ENCODE measurements at places on chromosomes 2 and 18.

GRCh38 chr2:120613742-120614571, 121.7 kb upstream of the GLI2 start:
- DNase-seq = no peak

- DNase-seq = no peak
Observed at GRCh38 chr18:24534737-24535136, 74.3 kb downstream of the HRH4 start.

- no peak for DNase-seq
Observed at GRCh38 chr2:160609346-160609745, 115.7 kb upstream of the RBMS1 start.

DNA sequence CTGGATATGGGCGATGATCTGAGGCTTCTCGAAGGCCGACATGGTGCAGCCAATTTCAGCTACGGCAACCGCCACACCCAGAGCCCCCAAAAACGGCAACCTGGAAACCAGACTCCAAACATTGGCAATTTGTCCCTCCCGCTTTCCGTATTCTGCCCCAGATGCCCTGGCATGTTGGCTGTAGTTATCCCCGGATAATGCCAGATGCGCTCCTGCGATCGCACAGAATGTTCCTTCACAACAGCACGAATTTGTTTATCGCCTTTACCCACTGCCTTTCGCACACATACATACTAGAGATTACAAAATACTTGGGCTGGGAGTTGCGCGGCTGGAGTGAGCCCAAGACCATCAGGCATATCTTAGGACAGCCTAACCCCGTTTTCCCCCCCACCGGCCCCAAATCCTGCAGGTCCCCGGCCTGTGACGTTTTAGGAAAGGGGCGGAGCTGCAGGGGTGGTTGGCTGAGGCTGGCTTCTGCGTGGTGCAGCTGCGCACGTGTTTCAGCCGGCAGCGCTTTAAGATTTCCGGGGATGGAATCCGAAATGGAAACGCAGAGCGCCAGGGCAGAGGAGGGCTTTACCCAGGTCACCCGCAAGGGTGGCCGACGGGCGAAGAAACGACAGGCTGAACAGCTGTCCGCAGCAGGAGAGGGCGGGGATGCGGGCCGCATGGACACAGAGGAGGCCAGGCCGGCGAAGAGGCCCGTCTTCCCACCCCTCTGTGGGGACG, at the start of gene PNO1:
Gene PNO1 (plus strand): TSS at position 487 of the 732 bp plus-strand sequence. CDS start 47 bp downstream, at position 534.
- peak; percentile 96 for DNase-seq

- no peak for DNase-seq
Observed at GRCh38 chr2:155841442-155841841, 491.1 kb downstream of the NR4A2 start.

DNA sequence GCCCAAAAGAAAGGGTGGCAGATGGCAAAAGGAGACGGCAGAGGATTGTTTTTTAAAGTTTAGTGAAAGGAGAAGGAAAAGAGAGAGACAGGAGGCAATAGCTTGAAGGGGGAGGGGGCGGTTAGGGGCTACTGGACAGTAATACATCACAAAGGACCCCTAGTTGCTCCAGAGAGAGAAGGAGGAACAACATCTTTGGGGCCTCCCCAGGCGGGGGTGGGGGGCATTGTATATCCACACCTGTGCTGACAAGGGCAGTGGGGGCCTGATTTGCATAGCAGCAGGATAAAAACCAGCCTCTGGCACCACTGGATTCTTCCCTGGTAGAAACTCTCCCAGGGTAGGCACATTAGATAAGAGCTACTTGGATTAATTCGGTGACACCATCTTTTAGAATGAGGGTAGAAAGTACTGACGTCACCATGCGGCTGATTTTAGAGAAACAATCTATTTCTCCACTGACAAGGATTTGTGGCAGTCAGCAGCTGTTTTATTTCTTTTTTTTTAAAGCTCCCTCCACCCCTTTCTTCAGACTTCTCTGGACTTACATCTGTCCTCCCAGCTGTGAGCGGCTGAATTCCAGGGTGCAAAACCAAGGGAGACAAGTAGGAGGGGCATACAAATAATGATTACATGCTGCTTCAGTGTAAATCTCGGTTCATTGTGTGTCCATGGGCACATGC, 199.8 kb upstream of the NRP2 start:
- no peak for DNase-seq

- DNase-seq = no peak
Observed at GRCh38 chr2:85954590-85955458, 66.0 kb upstream of the ST3GAL5 start.

DNA sequence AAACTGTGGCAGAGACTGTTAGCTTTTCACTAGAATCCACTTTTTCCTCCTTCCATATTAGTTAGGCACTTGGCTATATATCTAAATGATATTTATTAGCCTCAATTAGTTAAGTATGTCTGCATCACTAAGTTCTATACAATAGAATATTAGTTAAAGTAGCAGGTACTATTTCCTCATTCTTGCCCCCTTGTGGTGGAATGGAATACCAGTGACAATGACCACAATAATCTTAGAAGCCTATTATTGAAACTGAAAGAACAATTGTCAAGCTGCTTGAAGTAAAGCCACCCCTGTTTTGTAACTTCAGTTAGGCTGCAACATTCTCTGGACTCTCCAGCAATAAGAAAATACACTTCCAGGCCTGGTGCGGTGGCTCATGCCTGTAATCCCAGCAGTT, 476.3 kb upstream of the VWC2L start:
- DNase-seq = no peak

DNA sequence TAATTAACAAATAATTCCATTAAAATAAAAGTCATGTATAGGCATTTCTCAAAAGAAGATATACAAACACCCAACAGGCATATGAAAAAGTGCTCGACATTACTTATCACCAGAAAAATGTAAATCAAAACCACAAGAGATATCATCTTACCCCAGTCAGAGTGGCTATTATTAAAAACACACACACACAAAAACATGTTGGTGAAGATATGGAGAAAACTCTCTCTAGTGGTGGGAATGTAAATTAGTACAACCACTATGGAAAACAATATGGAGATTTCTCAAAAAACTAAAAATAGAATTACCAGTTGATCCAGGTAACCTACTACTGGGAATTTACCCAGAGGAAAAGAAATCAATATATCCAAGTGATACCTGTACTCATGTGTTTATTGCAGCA, 966.3 kb upstream of the POU3F3 start:
- no peak for DNase-seq

- DNase-seq = no peak
Observed at GRCh38 chr18:3212657-3213056, 7.1 kb downstream of the MYOM1 start.

GRCh38 chr2:86623043-86623493, 597 bp downstream of the RNF103 start:
- no peak for DNase-seq

DNA sequence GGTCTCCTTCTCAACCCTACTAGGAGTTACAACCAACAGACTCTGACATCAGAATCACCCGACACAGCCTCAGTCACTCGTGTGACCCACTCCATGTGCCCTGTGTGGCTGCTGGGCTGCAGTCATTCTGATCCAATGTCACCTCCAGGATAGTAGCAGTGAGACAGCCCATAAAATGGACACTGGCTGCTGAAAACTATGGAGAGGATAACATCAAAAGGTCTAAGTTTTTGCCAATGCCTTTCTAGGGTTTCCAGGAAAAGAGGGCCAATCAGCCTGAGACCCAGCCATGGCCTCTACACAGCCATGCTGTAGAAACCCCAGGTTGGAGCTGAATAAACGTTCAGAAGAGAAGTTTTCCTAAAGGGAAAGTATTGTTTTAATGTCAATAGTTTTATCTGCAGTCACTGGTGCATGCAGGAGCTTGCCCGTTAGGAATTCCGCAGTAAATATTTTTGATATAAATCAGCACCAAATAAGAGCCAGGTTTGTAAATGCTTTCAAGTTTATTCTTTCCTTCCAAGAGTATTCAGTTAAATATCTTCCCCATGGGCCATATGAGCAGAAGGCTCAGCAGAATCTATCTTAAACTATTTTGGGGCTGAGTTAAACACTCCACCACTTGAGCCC, 92.2 kb upstream of the PID1 start:
- no peak for DNase-seq

- no peak for DNase-seq
Observed at GRCh38 chr2:17821535-17822444, 5.5 kb downstream of the MSGN1 start.

GRCh38 chr2:171390941-171391516, 42.8 kb downstream of the METTL8 start:
- DNase-seq = no peak

GRCh38 chr2:46309052-46309953, 12.1 kb downstream of the EPAS1 start:
- DNase-seq = no peak

GRCh38 chr2:35501076-35501475, 854.5 kb upstream of the CRIM1 start:
- no peak for DNase-seq

- no peak for DNase-seq
Observed at GRCh38 chr2:153143540-153143939, 335.0 kb downstream of the RPRM start.

GRCh38 chr18:6401687-6402086, 13.0 kb downstream of the L3MBTL4 start:
- DNase-seq = no peak

GRCh38 chr2:48016225-48017019, 110.1 kb upstream of the FBXO11 start:
- DNase-seq = no peak

- no peak for DNase-seq
Observed at GRCh38 chr2:200300065-200300464, 6.4 kb upstream of the SPATS2L start.

DNA sequence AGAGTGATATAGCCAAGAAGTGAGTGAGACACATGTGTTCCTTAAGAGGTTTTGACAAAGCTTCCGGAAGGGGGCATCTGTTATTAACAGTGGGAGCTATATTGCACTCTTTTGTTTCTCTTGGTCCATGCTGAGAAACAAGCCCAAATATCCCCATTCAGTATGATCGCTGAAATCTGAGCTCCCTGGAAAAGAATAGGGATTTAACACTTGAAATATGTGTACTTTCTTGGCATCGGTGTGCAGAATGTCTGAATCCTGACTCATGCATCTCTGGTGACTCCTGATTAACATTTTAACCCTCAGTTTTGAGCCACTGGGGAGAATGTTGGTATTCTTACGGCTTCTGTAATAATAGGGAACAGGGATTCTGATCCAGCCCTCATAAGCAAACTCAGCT, 448.1 kb downstream of the TSN start:
- DNase-seq = no peak

GRCh38 chr2:134375935-134376334, 122.1 kb downstream of the MGAT5 start:
- no peak for DNase-seq

DNA sequence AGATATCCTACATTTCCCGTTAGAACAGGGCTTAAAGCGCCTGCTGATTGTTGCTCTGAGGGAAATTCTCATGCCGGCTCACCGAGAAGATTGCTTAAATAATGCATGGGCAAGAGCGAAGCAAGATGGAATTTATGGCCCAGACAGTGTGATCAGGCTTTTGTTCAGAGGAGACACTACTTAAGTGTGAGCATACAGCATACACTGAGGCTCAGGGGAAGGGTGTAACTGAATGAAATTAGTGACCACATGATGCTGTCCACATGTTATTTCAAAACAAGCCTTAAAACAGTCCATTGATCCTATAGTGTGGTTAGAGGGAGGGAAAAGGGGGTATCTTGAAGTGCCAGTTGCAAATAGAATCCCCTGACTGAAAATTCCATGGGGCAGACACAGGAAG, 125.5 kb downstream of the RAPGEF4 start:
- no peak for DNase-seq

- no peak for DNase-seq
Observed at GRCh38 chr2:17717666-17718065, 35.9 kb downstream of the SMC6 start.

DNA sequence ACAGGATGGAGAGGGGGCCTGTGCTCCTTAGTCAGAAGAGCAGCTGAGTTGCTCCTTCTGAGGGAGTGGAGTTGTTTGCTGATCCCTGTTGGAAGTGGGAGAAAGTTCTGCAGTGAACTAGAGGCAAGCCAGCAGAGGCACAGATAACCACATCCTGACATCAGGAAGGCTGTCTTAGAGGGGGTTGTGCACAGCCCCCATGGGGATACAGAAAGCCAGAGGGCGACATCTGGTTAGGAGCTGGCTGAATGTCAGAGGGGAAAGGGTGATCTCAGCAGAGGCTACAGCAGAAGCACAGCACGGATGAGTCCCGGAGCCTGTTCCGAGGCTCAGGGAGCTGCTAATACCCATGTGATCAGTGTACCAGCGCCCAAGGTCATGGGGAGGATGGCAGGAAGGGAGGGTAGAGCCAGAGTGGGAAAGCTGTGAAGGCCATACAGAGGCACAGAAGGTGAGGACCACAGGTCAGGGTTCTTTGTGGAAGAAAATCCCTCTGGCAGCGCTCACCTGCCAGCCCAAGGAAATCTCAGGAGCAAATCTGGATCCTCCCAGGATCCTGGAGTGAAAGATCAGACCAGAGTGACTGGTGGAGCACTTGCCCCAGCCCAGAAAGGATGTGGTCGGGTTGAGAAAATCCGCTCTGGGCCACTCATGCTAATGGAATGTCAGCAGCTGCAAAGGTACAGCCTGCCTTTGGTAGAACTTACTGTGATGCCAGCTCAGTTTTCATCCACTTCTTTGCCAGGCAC, 111.8 kb downstream of the STPG4 start:
- DNase-seq = no peak

- DNase-seq = no peak
Observed at GRCh38 chr2:53517406-53517805, 250.2 kb upstream of the CHAC2 start.

- no peak for DNase-seq
Observed at GRCh38 chr18:12855916-12856315, 28.1 kb downstream of the PTPN2 start.

- DNase-seq = no peak
Observed at GRCh38 chr2:233012301-233012971, 620 bp downstream of the NGEF start.

DNA sequence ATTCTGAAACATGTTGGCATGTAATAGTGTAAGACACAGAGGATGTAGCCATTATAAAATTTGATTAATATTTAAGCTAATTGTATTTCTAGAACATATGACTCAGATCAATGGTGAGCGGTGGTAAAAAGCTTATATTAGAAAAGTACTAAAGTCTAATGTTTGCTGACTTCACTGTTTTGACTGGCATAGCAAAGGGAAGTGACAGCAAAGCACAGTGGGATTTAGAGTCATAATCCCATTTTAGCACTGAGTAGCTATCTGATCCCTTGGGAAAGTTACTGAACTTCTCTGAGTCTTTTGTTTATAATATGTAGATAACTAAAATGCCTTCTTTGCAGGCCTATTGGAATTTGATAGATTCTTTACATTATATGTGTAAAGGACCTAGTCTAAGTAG, 60.4 kb downstream of the KIAA1328 start:
- DNase-seq = no peak

DNA sequence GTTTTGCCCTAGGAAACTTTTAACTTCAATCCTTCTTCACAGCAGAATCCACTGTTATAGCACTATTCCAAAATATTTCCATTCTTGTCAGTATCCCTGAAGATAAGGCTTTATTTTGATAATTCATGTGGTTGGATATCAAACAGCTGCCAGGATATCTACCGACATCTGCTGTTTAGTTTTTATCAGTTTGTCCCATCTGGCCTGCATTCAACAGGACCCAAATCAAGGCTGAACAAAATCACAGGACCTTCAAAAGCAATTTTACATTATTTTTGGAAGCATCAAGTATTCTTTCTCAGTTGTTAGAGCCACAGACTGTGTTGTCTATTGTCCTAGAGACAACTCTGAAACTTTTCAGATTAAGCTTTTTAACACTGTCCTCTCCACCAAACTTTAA, 429.0 kb upstream of the PIK3C3 start:
- DNase-seq = no peak
